ENCODE measurements at places on chromosomes 3 and 15.

DNA sequence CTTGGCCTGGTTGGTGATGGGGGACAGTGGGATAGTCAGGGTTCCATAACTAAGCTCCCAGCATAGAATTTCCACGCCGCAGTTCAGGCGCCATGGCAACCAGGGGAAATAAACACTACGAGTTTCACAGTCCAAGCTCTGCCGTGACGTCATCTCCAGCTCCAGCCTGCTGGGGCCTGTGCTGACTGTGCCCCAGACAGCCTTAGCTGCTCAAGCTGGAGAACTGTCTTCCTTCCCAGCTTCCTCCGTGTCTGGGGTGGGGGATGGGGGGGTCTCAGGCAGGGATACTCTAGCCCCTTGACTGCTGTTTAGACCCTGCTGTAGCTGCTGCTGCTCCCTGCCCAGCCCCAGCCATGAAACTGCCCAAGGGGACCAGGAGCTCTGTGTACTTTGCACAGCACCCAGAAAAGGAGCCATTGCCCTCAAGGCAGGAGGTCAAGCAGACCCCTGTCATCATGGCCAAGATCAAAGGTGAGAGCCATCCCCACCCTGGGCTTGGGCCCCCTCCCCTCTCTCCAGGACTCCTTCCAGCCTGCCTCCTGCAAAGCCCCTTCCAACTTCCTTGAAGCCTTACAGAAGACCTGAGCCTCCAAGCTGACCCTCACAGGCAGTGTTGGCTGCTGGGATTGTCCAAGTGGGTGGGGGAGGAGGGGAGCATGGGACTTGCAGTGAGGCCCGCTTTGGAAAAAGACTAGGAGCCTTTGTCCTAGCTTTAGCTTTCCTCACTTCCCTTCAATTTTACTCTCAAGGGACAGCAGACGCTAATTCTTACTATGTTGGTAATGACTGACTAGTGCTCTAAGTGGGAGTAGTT, 11.4 kb upstream of the CSPG4 start:
- peak; percentile 97 for DNase-seq

DNA sequence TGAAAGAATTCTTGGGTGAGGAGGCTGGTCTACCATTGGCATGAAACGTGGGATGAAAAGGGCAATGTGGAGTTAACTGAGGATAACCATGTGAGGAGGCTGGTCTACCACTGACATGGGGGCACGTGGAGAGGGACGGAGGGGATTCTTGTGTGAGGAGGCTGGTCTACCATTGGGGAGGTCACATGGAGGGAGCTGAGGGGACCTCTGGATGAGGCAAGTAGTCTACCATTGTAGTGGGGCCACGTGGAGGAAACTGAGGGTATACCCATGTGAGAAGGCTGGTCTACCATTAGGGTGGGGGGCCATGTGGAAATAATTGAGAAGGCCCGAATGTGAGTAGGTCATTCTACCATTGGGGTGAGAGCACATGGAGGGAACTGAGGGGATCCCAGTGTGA, 154.1 kb downstream of the FBLN2 start:
- no peak for DNase-seq

DNA sequence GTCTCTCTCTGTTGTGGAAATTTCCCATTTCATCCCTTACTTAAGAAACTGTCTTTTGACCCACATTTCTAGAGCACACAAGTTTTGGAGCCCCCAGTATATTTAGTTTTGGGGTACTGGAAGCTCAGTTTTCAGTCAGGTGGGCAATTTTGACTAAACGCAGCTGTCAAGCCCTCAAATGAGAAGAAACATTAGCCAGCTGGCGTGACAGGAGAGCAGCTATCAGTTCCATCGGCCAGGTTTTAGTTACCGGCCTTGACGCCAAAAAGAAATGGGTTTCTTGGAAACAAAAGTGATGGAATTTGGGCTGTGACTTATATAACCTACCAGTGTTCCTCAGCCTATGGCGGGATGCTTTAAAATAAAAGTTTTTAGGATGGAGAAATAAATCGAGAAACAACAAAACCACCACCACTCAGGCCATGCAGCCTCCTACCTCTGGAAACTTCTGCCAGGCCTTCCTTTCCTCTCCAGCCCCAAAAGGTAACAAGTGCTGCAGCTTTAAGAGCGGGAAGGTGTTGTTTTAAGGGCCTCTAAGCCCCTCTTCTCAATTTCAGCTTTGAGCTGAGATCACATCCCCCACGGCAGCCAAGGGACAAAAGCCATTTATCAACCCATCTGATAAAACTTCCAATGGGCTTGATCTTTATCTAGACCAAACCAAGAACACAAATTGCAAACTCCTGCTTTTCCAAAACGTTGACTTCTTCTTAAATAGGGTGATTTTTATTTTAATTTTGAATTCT, 18.3 kb downstream of the RGMA start:
- DNase-seq: no peak

DNA sequence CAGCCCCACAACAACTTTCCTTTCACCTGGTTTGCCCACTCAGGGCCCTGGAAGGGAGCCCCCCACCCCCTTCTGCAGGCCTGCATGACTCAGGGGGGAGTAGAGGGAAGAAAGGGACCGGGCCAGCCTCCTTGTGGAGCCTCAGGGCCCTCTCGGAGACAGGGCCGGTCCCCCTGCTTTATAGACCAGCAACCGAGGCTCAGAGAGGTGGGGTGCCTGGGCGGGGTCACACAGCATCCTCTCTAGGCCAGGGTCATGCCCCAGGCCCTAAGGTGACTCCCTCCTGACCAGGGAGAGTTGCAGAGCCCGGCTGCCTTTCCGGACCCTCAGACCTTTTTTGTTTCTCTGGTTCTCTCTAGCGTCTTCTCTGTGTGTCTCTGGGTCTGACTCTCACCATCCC, 211.3 kb downstream of the TBC1D2B start:
- no peak for DNase-seq

All from fibroblast of villous mesenchyme (primary cell).